ENCODE measurements at places on chromosomes 5 and 9.

DNA sequence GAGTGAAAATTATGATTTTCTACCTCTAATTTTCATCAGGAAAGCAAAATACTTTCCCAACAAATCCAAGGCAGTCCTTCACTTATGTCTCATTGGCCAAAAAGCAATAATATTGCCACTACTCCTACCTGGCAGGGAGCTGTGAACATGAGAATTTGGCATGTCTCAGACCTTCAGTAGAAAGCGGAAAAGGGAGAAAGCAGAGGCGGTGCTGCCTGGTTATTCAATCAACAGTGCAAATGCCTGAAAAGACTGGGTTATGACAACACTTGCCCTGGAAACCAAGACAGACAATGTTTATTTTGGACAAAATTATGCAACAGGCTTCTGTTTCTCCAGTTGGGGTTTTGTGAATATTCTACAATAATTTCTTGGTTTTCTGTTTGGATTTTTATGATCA lies 194.4 kb downstream of the TAF11L14 start:
- H3K4me3 ChIP-seq: no peak overlapping the region
- no peaks in the 10 kb centered on the region for H3K27me3 ChIP-seq
- H3K36me3 ChIP-seq: no peaks in the 10 kb centered on the region
- no peak overlapping the region for H3K27ac ChIP-seq
- H3K4me1 ChIP-seq: no peaks in the 10 kb centered on the region
- DNase-seq: no peak

- H3K4me3 ChIP-seq: no peak overlapping the region
- no peaks in the 10 kb centered on the region for H3K36me3 ChIP-seq
- no peak for DNase-seq
- no peaks in the 10 kb centered on the region for H3K27me3 ChIP-seq
Observed at GRCh38 chr5:32687499-32687831, 23.7 kb upstream of the NPR3 start.

DNA sequence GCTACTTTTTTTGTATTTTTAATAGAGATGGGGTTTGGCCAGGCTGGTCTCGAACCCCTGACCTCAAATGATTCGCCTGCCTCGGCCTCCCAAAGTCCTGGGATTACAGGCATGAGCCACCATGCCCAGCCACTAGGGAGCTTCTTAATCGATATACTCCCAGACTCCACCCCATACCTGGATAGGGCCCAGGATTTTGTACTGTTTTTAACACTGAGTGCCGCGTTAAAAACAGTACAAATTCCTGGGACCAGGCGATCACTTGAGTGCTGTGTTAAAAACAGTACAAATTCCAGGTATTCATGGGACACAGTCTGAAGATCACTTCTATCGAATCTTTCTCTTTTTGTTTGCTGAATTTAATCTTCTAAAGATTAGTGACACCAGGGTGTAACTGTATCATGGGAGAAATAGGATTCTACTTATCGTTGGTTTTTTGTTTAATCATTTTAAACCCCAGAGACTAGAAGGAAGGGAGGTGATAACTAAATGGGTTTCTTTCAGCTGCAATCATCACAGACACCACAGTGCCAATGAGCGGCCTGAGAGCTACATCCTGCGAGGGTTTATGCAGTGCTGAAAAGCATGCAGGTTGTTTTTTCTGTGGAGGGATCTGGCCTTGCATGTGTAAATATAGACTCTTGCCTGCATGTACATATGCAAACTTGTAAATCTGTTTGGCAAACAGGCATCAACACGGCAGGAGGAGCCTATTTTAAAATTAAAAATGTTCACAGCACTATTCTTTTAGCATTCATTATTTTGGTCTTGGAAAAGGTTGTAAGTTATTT lies 303.8 kb upstream of the WWC1 start:
- H3K27me3 ChIP-seq: no peaks in the 10 kb centered on the region
- DNase-seq: no peak
- H3K4me3 ChIP-seq: no peak overlapping the region
- H3K27ac ChIP-seq: no peak overlapping the region
- no peaks in the 10 kb centered on the region for H3K4me1 ChIP-seq

- no peak overlapping the region for H3K27ac ChIP-seq
- no peaks in the 10 kb centered on the region for H3K36me3 ChIP-seq
- DNase-seq: no peak
- H3K4me1 ChIP-seq: peaks cover 10% of the 10 kb centered on the region
Observed at GRCh38 chr9:14881006-14881405, 29.2 kb downstream of the FREM1 start.

GRCh38 chr5:132003982-132004381 lies 7.5 kb downstream of the ACSL6 start:
- H3K4me1 ChIP-seq: no peaks in the 10 kb centered on the region
- no peak for DNase-seq
- H3K27me3 ChIP-seq: no peaks in the 10 kb centered on the region
- H3K36me3 ChIP-seq: no peaks in the 10 kb centered on the region
- H3K4me3 ChIP-seq: no peak overlapping the region

- no peak for DNase-seq
- H3K27ac ChIP-seq: no peak overlapping the region
- H3K4me1 ChIP-seq: peaks cover 3% of the 10 kb centered on the region
- H3K4me3 ChIP-seq: no peak overlapping the region
Observed at GRCh38 chr5:77231471-77232138, 21.1 kb downstream of the PDE8B start.

- peaks cover 27% of the 10 kb centered on the region for H3K27me3 ChIP-seq
- no peak overlapping the region for H3K27ac ChIP-seq
- no peak for DNase-seq
Observed at GRCh38 chr9:126618190-126618584, 4.5 kb downstream of the LMX1B start.

GRCh38 chr9:4929917-4930316 lies 55.2 kb upstream of the JAK2 start:
- H3K4me1 ChIP-seq: peaks cover 43% of the 10 kb centered on the region
- no peak for DNase-seq
- H3K27ac ChIP-seq: no peak overlapping the region
- no peaks in the 10 kb centered on the region for H3K27me3 ChIP-seq
- H3K36me3 ChIP-seq: no peaks in the 10 kb centered on the region
- H3K4me3 ChIP-seq: no peak overlapping the region

- no peaks in the 10 kb centered on the region for H3K36me3 ChIP-seq
- H3K4me1 ChIP-seq: no peaks in the 10 kb centered on the region
- H3K27ac ChIP-seq: no peak overlapping the region
- H3K4me3 ChIP-seq: no peak overlapping the region
- DNase-seq: no peak
- H3K27me3 ChIP-seq: no peaks in the 10 kb centered on the region
Observed at GRCh38 chr5:4533457-4534105, 606.5 kb upstream of the ADAMTS16 start.

GRCh38 chr9:75830303-75830702 lies 60.2 kb upstream of the PCSK5 start:
- DNase-seq: no peak
- H3K4me1 ChIP-seq: peaks cover 7% of the 10 kb centered on the region
- no peaks in the 10 kb centered on the region for H3K27me3 ChIP-seq
- H3K27ac ChIP-seq: no peak overlapping the region

DNA sequence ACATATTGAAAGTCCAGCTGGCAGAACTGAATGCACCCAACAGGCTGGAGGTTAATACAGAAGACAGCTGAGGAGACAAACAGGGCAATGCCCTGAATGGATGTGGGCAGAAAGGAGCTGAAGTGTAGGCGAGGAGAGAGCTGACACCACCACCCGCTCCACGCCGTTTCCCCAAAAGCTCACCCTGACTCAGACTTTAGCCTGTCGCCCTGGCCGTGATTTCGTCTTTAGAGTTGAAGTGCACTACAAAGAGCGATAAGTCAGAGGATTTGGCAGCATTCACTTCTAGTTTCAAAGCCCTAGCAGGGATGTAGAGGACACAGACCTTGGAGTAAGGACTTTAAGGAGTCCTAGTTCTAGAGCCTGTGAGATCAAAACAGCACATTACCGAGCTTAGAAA lies 2.2 kb upstream of the ERAP1 start:
- H3K4me1 ChIP-seq: peaks cover 18% of the 10 kb centered on the region
- no peak overlapping the region for H3K4me3 ChIP-seq
- no peaks in the 10 kb centered on the region for H3K36me3 ChIP-seq
- no peaks in the 10 kb centered on the region for H3K27me3 ChIP-seq
- H3K27ac ChIP-seq: no peak overlapping the region
- DNase-seq: no peak

DNA sequence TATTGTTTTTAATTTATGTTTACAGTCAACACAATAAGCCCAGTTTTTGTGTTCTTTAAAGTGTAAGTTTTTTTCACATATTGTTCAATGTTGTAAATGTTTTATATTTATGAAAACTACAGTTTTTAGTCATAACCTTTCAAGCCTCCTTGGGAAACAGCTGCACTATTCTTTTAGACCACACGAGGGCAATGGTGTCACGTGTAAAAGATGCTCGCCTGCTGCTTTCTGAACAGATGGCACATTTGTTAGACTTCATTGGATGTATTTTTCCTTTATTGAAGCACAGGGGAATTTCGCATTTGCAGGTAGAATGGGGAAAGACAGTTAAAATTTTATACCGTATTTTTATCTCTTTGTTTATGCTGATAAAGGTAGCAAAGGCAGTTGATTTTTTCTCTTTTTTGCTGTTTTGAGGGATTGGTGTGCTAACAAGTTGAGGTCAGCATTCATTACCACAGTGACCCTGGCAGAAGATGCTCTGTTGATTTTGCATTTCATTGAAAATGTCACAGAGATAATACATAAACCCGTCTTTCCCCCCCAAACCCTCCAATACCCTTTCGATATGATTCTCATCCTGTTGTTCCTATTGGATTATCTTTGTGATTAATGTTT lies 59.0 kb downstream of the MAT2B start:
- no peaks in the 10 kb centered on the region for H3K36me3 ChIP-seq
- H3K27ac ChIP-seq: no peak overlapping the region
- H3K4me1 ChIP-seq: peaks cover 21% of the 10 kb centered on the region
- DNase-seq: no peak

DNA sequence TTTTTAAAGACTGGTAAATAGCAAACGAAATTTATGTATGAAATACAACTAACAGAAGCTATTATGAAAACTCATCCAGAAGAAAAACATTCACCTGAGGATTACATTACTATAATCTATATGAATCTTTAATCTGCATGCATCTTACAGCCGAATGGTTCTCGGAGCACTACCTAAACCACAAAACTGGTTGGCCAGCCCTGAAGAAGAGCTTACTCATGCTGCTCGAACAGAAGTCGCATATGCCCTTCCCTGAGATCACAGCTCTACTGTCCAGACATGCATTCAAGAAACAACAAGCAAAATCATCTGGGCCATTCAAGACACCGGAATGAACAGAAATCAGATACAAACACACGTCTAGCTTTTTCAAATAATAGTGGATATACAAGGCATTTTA lies 931.0 kb upstream of the DMAC1 start:
- no peaks in the 10 kb centered on the region for H3K27me3 ChIP-seq
- no peak for DNase-seq
- H3K27ac ChIP-seq: no peak overlapping the region
- H3K4me3 ChIP-seq: no peak overlapping the region

GRCh38 chr9:129320575-129321285 lies 142.7 kb upstream of the IER5L start:
- H3K4me3 ChIP-seq: peak overlapping the region; percentile 48
- DNase-seq: no peak
- no peaks in the 10 kb centered on the region for H3K36me3 ChIP-seq
- peak overlapping the region; percentile 96 for H3K27ac ChIP-seq
- H3K27me3 ChIP-seq: no peaks in the 10 kb centered on the region

GRCh38 chr9:7782400-7783120 lies 17.0 kb downstream of the DMAC1 start:
- H3K4me3 ChIP-seq: no peak overlapping the region
- no peaks in the 10 kb centered on the region for H3K36me3 ChIP-seq

DNA sequence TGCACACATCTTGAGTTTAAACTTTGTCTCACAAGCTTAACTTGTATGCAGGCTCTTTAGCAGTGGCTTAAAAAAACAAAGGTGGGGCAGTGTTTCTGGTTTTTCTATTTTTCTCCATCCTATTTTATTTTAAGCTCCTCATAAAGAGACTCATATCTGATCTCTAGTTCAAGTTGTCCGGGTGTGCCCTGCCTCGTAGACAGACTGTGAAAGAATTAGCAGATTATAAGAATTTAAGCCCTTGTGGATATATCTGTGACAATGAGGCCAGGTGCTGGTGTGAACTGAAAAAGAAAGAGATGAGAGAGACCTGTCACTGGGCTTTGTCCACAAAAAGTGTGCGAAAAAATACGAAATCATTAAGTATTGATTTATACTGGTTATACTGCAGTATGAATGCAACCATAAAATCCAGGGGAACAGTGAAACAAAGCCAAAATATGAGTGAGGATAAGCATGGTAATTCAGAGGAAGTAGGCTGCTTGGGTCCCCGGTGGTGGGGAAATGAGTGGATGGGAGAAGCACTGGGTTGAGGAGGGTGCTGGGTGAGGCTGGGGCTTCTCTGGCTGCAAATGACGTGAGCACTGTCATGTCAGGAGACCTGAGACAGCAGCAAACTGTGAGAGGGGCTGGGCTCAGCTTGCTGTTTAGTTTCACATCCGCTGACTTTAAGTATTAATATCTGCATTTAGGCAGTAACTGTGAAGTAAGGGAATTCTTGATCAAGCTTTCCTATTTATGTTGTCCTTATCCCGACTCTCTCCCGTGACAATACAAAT lies 179.7 kb upstream of the ANKRD55 start:
- H3K4me3 ChIP-seq: no peak overlapping the region
- no peaks in the 10 kb centered on the region for H3K27me3 ChIP-seq
- no peak overlapping the region for H3K27ac ChIP-seq
- no peaks in the 10 kb centered on the region for H3K36me3 ChIP-seq
- DNase-seq: no peak

DNA sequence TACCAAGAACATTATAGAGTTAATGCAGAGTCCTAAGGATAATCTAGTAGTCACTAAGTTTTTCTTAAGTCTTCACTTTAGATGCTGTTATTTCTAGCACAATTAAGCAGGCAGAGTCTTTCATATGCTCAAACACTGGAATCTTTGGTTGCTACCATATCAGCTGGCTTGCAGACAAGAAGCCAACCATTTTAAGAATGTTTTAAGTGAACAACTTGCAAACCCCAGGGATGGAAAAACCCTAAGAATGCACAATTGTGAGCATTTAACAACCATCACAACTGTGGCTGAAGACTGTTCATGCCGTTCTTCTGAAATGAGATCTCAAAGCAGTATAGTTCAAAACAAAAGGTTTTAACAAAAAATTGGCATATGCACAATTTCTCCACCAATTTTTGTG lies 55.1 kb downstream of the CSNK1A1 start:
- no peaks in the 10 kb centered on the region for H3K27me3 ChIP-seq
- no peak overlapping the region for H3K27ac ChIP-seq
- no peaks in the 10 kb centered on the region for H3K36me3 ChIP-seq
